Activated CD4-positive, alpha-beta T cell treated with anti-CD3 and anti-CD28 coated beads for 24 hours (primary cell): ENCODE measurements at places on chromosomes 5 and 9.

DNA sequence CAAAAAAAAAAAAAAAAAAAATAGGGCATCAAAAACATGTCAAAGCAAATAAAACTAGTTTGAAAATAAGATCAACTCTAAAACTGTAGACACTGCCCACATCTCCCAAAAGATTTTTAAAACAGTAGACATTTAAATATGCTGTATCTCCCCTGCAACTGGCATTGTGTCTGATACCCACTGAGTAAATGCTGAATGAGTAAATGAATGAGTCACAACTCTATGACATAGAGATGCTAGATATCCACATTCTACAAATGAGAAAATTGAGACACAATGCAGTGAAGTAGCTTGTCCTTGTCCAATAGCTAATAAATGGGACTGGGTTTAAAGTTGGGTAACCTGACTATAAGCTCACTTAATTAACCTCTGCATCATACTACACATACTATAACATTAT, 14.1 kb upstream of the MAP1B start:
- DNase-seq, result no peak

DNA sequence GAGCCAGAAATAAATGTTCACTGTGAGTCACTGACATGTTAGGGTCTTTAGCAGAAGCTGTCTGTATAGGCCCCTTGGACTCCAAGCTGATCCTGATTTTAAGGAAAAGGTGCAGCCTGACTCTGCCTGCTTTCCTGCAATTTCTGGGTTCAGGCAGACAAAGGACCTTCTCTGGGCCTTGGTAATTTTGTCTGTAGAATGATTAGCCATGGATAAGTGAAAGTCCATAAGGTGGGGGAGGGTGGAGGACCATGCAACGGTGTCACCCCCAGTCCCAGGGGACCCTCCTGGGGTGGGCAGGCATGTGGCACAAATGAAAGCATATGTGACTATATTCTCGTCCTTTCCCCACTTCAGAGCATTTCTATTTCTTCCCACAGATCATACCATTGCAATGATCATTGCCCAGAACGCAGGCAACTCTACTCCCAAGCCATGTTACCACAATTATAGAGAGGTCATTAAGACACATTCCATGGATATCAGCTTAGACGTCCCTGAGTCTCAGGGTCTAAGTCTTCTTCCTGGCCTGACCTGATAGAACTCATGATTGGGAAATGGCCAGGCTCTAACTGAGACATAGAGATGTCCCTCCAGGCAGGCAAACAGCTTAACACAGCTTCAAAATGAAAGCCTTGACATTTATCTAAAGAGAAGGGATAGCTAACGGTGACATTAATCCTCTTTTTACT, 157.9 kb upstream of the ALDH1B1 start:
- DNase-seq, result no peak

DNA sequence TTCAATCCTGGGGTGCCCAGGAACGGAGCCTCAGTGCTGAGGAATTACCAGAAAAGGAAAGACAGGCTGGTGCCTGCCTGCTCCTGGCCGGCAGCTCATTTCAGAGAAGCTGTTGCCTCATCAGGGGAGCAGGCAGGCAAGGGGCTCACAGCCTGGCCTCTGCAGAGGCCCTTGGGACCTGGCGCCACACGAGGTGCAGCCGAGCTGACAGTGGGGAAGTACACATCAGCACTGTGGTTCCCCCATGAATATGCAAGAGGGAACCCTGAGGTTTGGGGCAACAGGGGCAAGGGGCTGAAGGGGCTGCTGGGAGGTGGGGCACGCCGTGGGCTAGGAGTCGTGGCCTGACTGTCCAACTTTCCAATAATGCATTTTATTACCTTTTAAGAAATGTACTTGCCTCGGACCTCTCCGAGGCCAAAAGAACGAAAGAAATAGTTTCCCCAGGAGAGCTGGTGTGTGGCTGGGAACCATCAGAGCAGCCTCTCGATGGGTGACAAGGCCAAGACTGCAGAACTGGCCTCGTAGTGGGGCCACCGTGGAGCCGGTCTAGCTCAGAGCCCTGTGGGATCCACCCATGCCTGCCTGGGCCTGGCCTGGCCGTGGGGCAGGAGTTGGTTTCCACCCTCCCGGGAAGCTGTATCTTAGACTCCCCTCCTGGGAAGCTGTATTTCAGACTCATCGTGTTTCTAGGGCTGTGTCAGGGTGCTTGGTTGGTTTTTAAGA, 198.6 kb downstream of the PAX5 start:
- no peak for DNase-seq

GRCh38 chr9:72734631-72735030, 213.2 kb downstream of the TMC1 start:
- no peak for DNase-seq

GRCh38 chr5:36683821-36684434, 77.5 kb downstream of the SLC1A3 start:
- no peak for DNase-seq

- no peak for DNase-seq
These were observed 14.3 kb downstream of the IER5L start for GRCh38 chr9:129163753-129164152.

- DNase-seq, result no peak
These were observed 9.9 kb upstream of the SPIN1 start for GRCh38 chr9:88378317-88378716.

DNA sequence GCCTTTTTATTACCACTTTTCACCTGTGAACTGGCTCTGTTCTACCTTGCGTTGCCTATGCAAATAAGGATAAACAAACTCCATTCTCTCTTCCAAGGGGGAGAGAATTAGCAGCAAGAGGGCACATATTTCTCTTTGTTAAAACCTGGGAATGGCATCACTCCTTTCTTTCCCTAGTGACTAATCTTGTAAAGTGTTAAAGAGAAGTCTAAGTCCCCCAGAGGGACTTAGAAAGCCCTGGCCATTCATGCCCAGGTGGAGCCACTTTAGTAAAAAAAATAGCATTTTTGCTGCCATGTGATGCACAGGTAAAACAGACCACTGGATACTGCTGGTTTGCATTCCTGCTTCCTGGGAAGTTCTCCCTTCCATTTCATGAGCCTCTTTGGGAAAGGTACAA, 148.4 kb downstream of the MAN2A1 start:
- DNase-seq, result no peak

GRCh38 chr5:95110118-95110517, 174.8 kb downstream of the MCTP1 start:
- DNase-seq, result no peak

DNA sequence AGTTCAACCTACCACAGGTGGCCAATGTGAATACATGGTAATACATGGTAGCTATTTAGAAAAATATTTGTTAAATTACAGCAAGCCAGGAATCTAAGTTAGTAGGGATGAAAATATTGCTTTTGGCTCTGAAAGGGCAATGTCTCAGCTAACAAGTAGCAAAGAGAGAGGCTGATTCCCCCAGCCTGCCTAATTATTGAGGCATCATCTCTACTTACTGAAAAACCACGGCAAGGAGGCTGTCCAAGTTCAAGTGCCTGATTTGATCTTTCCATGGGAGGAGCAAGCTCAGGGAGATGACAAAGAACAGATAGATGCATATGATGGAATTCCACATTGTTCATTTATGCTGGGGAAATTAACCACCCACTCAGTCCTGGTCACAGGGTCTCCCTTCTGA, 28.7 kb upstream of the UBTD2 start:
- DNase-seq, result no peak

- DNase-seq, result no peak
These were observed 381.8 kb upstream of the ST8SIA4 start for GRCh38 chr5:101284736-101285375.

GRCh38 chr5:172441262-172441751, 13.0 kb downstream of the SH3PXD2B start:
- no peak for DNase-seq

DNA sequence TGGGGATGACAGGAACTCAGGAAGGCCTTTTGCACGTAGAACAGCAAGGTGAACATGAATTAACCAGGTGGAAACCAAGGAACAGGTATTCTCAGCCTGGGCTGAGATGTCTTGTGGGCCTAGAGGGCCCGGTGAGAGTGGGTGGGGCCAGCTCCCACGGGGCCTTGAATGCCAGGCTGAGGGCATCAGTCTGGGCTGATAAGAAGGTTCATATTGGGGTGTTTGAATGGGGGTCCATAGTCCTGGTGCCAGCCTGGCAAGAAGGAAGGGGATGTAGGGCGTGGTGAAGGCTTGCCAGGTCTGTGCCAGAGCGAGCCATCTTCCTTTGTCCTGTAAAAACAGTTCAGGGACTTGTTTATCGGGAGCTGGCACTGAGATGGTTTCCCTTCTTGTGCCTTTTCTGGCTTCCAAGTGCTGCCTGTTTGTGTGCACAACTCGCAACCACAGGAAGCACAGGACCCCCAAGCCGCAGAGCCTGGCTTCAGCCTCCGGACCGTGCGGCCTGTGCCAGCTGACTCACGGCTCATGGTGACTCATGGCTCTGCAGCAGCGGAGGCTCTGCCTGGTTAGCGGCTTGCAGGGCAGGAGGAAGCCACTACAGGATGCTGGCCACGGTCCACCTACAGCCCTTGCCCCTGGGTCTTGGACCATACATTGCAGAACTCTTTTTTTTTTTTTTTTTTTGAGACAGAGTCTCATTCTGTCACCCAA, 2.4 kb downstream of the CARD19 start:
- peak; percentile 31 for DNase-seq

DNA sequence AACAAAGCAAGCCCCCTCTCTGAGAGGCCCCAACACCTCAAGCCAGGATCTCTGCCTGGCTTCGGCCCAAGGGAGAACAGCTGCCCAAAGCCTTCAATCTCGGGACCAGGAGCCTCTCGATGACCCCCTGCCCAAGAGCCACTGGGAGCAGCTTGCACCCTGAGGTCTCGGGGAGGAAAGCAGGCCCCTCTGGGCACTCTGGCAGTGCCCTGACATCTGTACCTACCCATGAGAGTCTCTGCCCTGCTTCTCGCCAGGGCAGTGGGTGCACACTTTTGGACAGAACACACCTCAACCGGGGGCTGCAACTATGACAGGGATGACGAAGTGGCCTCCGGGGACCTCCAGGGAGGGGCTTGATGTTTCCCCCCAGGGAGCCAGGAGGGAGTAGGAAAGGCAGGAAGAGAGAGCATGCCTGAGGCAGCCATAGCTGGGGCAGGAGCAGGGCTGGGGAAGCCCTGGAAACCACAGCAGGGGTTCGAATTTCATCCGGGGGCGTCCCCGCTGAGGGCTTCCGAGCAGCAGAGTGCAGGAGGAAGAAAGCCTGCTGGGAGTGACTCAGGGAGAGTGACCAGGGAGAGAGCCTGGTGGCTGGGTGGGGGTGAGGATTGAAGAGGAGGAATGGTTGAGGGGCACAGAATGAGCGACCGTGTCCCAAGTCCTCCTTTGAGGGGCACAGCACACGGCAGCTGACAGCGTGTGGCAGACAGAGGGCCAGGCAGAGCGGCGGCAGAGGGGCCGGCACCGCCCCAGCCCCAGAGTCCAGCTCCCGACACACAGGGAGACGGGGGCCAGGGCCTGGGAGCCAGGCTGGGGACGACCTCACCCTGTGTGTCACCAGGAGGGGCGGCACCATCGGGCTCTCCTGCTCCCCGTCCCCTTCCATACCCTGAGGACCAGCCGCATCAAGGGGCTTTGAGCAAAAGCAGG, 1.8 kb downstream of the LPCAT1 start:
- no peak for DNase-seq

- DNase-seq, result no peak
These were observed 75.0 kb upstream of the DAB2IP start for GRCh38 chr9:121576281-121577075.

- DNase-seq, result no peak
These were observed 6.4 kb upstream of the ARL14EPL start for GRCh38 chr5:116025866-116026265.

DNA sequence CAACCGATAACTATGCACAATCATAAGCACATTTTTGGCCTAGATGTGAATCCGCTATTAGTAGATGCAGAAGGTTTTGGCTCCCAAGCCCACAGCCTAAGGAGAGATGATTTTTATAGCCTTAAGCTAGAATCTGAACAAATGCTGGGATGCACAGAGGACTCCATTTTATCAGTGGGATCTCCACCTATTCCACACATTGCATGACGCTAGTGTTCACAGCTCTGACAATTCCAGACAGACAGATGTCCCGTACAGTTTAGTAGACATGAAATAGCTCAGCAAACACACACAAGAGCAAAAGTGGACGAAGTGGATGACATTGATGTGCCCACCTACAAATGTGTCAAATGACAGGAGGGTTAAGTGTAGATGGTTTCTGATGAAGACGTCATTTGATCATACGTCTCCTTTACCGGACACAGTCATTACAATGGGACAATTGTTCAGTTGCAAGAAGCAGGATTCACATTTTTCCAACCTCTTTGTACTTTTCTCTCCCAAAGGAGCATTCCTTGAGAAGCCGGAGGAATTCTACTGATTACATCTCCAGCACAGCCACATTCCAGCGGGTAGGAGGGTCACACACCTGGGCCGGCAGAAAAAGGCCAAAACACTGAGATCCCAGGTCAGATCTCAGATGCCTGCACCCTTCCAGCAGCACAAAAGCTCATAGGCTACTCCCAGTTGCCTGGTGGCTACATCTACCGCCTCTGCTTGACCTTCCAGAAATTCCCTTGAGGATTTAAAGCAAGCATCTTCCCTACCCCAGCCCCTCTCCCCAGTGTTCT, 202.4 kb downstream of the SLIT3 start:
- DNase-seq, result no peak

- no peak for DNase-seq
These were observed 103.9 kb upstream of the MEGF10 start for GRCh38 chr5:127186657-127187056.

- no peak for DNase-seq
These were observed 31.0 kb upstream of the SHISAL2B start for GRCh38 chr5:64659289-64659688.

DNA sequence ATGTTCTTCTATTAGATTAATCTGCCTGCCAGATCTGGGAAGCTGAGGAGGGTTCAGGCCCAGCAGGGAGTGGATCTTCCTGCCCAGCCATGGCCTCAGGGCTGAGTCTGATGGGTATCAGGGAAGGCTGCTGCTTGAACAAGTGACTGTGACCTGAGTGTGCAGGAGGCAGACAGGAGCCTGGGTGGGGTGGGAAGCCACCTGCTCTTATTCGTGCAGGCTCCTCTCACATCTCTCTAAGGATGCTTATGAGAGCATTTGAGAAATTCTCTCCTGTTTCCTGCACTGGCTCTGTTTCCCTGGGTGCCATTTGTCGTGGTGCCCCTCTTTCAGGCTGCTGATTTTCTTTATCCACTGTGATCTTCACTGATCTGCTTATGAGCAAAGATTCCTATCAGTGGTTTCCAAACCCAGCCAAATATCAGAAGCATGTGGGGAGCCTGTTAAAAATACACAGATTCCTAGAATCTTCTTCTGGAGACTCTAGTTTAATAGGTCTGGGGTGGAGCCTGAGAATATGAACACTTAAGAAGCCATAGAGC, 2.1 kb downstream of the RGS3 start:
- no peak for DNase-seq

- DNase-seq, result no peak
These were observed 2.8 kb upstream of the DUSP1 start for GRCh38 chr5:172773481-172774469.

GRCh38 chr5:174239718-174240117, 194.2 kb downstream of the NSG2 start:
- DNase-seq, result no peak

- DNase-seq, result no peak
These were observed 48.0 kb downstream of the SAR1B start for GRCh38 chr5:134584662-134585061.

GRCh38 chr9:138121438-138122050, 244.0 kb downstream of the CACNA1B start:
- DNase-seq, result no peak

- DNase-seq, result no peak
These were observed 18.1 kb downstream of the NR6A1 start for GRCh38 chr9:124752967-124753366.
